ENCODE measurements at places on chromosomes 5 and 9.

DNA sequence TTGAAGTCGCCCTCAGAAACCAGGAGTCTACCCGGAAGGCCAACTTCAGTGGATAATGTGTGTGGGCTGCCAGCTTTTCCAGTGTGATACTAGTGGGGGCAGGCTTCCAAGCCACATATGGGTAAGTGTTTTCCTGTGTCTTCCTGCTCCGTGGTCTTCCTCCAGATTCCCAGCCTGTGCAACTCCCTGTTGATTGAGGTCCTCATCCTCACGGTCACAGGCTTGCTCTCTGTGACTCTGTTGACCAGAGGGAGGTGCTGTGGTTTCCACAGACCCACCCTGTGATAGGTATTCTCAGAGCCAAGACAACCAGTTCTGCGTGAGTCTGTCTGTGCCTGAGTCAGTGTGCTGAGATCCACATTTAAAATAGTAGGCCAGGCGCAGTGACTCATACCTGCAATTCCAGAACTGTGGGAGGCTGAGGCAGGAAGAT is 388.0 kb upstream of the IRX2 start:
- DNase-seq, result no peak

GRCh38 chr5:16668631-16669030 is 51.8 kb upstream of the RETREG1 start:
- DNase-seq, result no peak

DNA sequence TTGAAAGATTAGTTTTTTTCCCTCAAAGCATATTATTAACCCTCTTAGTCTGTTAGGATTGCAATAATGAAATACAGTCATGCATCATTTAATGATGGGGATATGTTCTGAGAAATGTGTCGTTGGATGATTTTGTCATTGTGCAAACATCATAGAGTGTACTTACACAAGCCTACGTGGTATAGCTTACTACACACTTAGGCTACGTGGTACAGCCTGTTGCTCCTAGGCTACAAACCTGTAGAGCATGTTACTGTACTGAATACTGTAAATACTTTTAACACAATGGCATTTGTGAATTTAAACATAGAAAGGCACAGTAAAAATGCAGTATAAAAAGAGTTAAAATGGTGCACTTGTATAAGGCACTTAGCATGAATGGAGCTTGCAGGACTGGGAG is 132.7 kb downstream of the PDE8B start:
- DNase-seq, result no peak

DNA sequence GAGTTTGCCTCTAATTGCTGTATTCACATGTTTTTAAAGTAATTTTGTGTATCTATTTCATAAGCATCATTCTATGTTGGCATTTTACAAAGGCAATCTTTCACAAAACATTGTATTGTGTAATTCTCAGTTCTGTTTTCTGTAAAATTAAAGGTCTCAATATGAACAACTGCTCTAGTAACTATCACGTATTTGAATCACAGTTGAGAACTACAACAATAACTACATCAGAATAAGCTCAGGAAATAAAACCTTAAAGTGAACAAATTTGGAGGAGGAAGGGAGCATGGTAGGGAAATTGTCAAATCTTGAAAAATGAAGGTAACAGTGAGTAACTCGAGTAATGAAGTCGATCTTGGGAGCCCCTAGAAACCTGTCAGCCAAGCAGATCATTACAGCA is 22.5 kb upstream of the CAMK4 start:
- DNase-seq, result no peak

DNA sequence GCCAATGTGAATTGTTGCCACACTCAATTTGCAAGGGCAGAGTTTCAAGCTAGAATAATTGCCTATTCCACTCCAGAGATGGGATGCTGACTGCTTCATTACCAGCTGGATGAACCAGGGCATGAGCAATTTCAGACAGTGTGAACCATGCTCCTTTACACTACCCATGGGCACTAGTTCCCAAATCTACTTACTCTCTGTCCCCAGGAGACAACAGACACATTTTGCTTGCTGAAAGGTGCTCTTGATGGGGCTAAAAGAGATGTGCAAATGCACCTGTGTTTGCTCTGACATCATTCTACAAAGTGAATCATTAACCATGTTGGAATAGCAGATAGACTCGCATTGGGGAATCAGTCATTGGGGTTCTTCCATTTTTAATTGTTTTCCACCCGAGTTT is 522.3 kb upstream of the NUDT12 start:
- DNase-seq, result no peak

- no peak for DNase-seq
Measured at GRCh38 chr5:98977723-98978122, 48.9 kb upstream of the CHD1 start.

DNA sequence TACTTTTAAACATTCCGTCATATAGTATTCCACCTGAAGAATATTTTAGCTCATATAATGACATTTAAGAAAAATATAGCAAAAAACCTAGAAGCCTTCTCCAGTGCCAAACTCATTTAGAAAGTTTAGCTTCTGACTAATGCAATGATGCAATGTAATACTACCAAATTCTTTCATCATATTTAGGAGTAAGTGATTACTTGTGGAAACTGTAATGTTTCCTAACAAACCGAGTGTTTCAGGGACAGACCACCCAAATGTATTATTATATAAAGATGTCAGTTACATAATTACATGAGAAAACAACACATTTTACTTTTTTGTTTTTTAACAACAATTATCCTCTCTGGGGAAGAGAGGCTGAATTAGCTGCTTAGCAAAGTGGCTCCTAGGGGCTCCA is 316.2 kb downstream of the ARL15 start:
- no peak for DNase-seq

GRCh38 chr5:127967983-127968592 is 115.5 kb upstream of the SLC12A2 start:
- no peak for DNase-seq

DNA sequence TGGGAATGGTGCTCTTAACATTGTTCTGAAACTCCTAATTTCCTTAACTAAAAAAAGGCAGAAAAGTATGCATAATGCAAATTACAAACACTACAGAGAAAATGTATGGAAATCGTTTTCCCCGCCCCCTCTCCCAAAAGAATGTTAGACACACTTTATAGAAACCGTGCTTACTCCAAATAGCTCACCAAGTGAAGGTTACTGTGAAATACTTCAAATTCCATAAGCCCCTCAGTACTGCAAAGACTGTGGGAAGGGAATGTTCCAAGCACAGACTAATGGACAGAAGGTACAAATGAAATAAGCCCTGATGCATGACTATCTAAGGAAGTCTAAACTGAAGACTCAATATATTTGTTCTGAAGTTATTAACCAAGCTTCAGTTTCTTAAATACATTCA is 12.5 kb downstream of the MAPKAP1 start:
- no peak for DNase-seq

DNA sequence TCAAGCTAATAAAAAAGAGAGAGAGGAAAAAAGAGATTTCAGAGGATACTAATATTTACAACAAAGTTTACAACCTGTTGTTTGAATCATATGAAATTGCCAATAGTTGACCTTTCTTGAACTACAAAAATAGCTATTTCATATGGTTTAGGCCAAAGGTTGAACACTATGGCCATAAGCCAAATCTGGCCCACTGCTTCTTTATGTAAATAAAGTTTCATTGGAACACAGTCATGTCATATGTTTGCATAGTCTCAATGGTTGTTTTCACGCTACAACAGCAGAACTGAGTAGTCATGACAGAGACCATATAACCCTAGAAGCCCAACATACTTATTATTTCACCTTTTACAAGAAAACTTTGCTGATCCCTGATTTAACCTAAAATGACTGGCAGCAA is 20.9 kb downstream of the SEMA5A start:
- DNase-seq, result no peak

DNA sequence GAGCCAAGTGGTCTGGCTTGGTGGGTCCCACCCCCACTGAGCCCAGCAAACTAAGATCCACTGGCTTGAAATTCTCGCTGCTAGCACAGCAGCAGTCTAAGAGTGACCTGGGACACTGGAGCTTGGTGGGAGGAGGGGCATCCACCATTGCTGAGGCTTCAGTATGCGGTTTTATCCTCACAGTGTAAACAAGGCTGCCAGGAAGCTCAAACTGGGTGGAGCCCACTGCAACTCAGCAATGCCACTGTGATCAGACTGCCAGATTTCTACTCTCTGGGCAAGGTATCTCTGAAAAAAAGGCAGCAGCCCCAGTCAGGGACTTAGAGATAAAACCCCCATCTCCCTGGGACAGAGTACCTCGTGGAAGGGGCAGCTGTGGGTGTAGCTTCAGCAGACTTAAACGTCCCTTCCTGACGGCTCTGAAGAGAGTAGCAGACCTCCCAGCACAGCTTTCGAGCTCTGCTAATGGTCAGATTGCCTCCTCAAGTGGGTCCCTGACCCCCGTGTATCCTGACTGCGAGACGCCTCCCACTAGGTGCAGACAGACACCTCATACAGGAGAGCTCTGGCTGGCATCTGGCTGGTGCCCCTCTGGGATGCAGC is 18.2 kb upstream of the STK32A start:
- DNase-seq, result peak; percentile 22

GRCh38 chr5:107630184-107630583 is 40.6 kb downstream of the EFNA5 start:
- no peak for DNase-seq

DNA sequence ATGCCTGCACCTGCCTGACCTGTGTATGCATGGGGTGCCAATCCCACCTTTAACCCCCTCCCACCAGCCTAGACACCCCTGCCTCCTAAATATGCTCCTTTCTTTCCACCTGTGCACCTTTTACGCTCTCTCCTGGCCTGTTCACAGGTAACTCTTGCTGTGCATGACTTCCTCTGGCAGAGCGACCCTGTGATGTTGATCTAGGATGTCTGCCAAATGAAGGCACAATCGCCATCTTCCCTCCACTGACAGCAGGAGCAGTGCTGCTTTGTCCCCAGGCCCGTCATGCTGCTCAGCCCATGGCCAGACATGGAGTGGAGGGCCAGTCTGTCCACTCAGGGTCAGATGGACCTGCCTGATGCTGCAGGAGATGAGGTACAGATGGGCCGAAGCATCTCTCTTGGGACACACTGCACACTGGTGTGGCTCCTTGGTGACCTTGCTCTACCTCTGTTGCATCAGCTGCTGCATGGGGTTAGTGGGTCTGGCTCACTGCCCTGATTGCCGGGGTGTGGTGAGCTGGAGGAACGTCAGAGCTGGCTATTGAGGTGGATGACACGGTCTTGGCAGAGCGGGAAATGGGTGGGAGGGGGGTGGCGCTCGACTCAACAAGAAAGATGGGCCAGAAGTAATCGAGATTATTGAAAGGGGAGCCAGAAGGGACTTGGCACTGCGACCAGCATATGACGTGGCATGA is 101.7 kb upstream of the PITX1 start:
- DNase-seq, result no peak

- DNase-seq, result no peak
Measured at GRCh38 chr9:75983319-75984045, 93.0 kb downstream of the PCSK5 start.

- no peak for DNase-seq
Measured at GRCh38 chr9:123556464-123557435, 200.8 kb downstream of the CRB2 start.

- DNase-seq, result no peak
Measured at GRCh38 chr5:89211836-89212235, 328.9 kb upstream of the MEF2C start.

DNA sequence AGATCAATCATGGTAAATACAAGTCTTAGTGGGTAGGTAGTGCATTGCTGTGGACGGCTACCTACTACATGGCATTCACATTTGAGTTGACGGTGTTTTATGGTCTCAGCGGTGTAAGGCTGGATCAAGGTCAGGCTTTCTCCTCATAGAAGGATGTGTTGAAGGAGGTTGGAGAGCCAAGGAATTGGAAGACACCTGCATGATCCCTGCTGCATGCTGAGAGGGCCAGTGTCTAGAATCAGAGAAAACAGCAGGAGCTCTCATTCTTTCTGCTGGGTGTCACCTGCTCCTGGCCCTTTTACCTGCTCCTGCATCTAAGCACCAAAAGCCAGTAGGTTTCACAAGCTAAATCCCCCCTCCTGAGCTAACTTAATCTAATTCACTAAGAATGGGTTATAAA is 88.2 kb downstream of the RGS7BP start:
- DNase-seq, result no peak

DNA sequence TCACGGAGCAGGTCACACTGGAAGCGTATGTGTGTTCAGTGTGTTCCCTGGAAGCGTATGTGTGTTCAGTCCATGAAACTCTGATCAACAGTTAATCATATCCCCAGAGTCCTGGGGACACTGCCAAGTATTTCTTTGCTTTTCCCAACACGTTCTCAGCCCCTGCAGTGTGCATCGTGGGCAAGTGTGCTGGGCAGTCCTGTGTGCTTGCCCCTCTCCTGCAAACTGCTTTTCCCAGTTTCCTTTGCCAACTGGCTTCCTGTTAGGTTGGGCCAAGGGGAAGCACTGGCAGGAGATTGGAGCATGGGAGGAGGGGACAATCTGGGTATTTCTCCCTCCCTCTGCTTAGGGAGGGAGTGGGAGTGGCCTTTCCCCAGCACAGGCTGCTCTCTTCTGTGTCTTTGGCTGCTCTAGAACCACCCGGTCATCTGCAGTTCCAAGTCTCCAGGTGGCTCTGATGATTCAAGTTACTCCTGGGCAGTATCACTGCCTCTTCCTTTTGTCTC is 36.8 kb upstream of the NEK6 start:
- DNase-seq, result no peak

DNA sequence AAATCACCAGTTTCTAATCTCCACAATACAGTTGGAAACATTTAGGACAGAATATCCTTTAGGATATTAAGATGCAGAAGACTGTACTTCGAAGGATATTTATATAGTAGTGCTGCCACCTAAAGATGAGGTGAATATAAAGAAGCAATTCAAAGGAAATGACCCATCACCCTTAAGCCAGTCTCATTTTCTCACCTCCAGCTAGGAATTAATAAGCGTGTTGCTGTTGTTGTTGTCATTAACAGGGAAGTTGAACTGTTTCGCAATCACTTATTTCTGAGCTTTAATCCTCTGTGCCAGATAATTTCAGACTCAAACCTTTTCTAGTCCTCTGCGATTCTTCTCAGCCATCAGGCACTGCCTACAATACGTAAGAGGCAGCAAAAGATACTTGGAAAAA is 7.8 kb upstream of the PURA start:
- no peak for DNase-seq
